ENCODE measurements at places on chromosomes 16 and 17.
A peak's percentile ranks its signal among the peaks of the same experiment; 100 is the strongest.

DNA sequence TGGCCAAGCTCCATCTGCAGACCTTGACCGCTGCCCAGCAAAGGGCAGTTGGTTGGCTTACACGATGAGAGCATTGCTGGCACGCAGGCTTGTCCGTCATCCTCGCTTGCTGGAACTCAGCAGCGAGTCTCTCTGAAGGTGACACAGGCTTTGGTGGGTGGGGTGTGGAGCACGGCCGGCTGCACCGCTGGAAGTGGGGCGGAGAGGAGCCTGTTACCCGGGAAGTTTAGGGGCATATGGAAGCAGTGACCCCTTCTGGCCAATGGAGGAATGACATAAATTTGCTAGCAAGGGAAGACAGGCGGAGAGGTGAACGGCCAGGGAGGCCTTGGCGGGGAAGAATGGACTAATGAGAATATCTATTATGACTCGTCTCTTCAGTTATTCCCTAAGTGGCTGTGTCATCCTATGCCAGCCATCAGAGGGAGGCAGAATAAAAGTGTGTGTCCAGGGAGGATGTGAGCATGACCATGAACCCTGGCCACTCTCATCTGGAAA lies 65.9 kb upstream of the SDK2 start:
- DNase-seq = no peak
- no peak overlapping the region for H3K27ac ChIP-seq
- no peaks in the 10 kb centered on the region for H3K27me3 ChIP-seq
- no peaks in the 10 kb centered on the region for H3K4me1 ChIP-seq

DNA sequence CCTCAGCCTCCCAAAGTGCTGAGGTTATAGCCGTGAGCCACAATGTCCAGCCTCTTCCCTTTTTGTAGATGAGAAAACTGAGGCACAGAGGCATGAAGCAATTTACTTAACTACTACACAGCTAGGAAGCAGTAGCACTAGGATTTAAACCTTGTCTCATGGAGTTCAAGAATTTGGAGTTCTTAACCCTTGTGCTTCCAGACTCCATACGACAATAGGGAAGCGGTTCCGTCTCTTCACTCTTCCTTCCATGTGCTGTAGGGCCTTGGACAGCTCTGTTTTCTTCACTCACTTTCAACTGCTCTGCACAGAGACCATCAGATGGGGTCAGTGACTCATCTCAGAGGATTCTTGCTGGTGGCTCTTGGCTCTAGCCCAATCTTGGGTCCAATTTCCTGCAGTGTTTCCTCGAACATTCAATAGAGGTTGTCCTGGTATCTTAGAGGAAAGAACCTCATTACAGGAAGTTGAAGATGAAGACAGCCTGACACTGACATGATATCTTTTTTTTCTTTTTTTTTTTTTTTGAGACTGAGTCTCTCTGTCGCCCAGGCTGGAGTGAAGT lies 19.3 kb downstream of the ITGAL start:
- no peak overlapping the region for H3K27ac ChIP-seq
- no peaks in the 10 kb centered on the region for H3K36me3 ChIP-seq
- no peak overlapping the region for H3K4me3 ChIP-seq
- no peak for DNase-seq
- H3K4me1 ChIP-seq = no peaks in the 10 kb centered on the region

DNA sequence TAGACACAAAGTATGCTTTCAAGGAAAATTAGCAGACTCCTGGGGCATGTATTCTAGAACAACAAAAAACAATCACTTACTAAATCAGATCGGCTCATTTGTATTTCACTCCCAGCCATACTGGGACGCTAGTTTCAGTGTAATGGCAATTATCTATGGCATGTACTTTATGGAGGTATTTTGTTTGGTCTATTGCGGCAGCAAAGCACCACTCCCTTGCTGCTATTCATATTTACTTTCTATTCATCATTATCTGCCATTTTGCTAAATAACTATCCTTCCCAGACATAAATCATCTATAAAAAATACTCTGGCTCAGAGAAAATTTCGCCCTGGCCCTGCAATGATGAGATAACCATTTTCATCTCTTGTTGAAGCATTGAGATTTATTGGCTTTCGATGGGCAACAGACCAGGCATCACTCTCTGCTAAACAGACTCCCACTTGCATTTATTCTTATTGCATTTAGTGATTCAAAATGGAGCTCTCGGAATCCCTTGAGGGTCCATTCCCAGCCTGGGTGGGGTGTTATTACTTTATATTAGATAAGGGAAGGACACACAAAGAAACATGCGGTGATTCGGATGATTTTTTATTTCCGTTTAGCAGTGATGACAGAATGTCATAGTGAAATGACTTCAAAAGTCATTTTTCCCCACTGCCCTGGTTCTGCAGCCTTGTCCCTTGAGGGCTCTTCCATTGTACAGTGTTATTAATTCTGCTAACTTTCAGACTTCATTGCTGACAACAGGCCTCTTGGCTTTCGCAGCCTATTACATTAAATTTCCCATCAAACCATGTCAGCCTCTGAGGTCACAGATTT lies 225.8 kb downstream of the IRX3 start:
- H3K4me1 ChIP-seq = no peaks in the 10 kb centered on the region
- H3K36me3 ChIP-seq = no peaks in the 10 kb centered on the region
- no peaks in the 10 kb centered on the region for H3K27me3 ChIP-seq
- H3K27ac ChIP-seq = no peak overlapping the region
- H3K4me3 ChIP-seq = no peak overlapping the region

GRCh38 chr17:72226322-72226721 lies 105.5 kb downstream of the SOX9 start:
- H3K27ac ChIP-seq = no peak overlapping the region
- no peak overlapping the region for H3K4me3 ChIP-seq
- no peaks in the 10 kb centered on the region for H3K4me1 ChIP-seq
- H3K36me3 ChIP-seq = no peaks in the 10 kb centered on the region
- no peak for DNase-seq
- H3K27me3 ChIP-seq = no peaks in the 10 kb centered on the region

- peaks cover 4% of the 10 kb centered on the region for H3K27me3 ChIP-seq
- no peaks in the 10 kb centered on the region for H3K4me1 ChIP-seq
- DNase-seq = no peak
- H3K36me3 ChIP-seq = no peaks in the 10 kb centered on the region
- no peak overlapping the region for H3K27ac ChIP-seq
These were observed 50.7 kb downstream of the NT5M start for GRCh38 chr17:17353625-17354484.

DNA sequence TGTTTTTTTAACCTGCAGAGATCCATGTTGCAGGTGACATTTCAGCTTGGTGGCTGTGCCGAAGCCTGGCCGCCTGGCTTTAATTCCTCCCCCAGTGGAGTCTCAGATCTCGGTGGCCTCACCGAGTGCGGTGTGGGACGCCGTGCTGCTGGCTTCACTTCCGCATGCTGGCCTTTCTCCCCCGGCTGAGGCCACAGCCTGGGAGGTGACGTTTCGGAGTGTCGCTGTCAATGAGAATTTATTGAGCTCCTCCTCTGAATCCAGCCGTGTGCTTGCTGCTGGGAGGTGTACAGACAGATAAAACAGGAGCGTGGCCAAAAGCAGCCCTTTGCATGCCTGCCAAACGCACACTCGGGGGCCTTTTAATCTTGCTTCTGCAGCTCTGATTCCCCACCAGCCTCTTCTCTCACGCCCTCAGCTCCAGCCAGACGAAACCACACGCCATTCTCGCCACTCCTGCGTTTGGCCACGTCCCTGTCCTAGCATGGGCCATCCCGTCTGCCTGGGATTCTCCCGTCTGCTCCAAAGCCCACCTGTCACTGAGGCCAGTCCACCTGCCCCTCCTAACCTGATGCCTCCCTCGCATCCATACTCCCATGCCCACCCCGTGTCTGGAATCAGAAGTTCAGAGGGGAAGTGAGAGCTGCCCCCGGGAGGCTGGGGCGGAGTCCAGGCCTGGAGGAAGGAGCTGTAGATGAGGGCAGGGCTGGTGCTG lies 3.6 kb downstream of the GSE1 start:
- peak overlapping the region; percentile 1 for H3K27ac ChIP-seq
- no peaks in the 10 kb centered on the region for H3K27me3 ChIP-seq
- no peak overlapping the region for H3K4me3 ChIP-seq
- DNase-seq = no peak

- peaks cover 8% of the 10 kb centered on the region for H3K4me1 ChIP-seq
- H3K4me3 ChIP-seq = peak overlapping the region; percentile 3
- peak overlapping the region; percentile 90 for H3K27ac ChIP-seq
- no peak for DNase-seq
- H3K36me3 ChIP-seq = peaks cover 36% of the 10 kb centered on the region
These were observed 3.1 kb downstream of the MMP2 start for GRCh38 chr16:55482056-55482455.

- no peak for DNase-seq
- no peak overlapping the region for H3K4me3 ChIP-seq
- no peak overlapping the region for H3K27ac ChIP-seq
- no peaks in the 10 kb centered on the region for H3K36me3 ChIP-seq
These were observed 93.0 kb downstream of the SEC14L1 start for GRCh38 chr17:77233635-77234334.

DNA sequence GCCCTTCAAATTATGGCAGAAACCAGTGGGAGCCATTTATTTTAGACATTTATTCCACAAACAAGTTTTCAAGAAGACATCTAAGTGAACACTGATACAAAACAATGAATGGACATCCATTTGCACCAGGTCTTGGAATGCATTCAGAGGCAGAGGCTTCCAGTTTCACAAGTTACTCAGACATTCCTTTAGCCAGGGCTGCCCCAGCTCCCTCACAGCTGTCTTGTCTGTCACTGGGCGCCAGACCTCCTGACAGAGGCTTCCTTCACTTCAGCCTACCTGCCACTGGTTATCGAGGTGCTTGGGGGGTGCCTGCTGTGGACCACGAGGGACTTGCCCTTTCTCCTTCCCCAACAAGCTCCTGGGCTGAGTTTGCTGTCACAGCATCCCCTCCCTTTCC lies 19.2 kb downstream of the AQP8 start:
- no peak overlapping the region for H3K27ac ChIP-seq
- no peaks in the 10 kb centered on the region for H3K27me3 ChIP-seq
- DNase-seq = peak; percentile 39
- H3K4me3 ChIP-seq = no peak overlapping the region
- H3K36me3 ChIP-seq = peaks cover 41% of the 10 kb centered on the region
- H3K4me1 ChIP-seq = no peaks in the 10 kb centered on the region

- H3K27ac ChIP-seq = peak overlapping the region; percentile 83
- DNase-seq = no peak
- no peaks in the 10 kb centered on the region for H3K36me3 ChIP-seq
- H3K27me3 ChIP-seq = no peaks in the 10 kb centered on the region
- peak overlapping the region; percentile 85 for H3K4me3 ChIP-seq
These were observed 1.3 kb downstream of the MT1X start for GRCh38 chr16:56683424-56684172.

DNA sequence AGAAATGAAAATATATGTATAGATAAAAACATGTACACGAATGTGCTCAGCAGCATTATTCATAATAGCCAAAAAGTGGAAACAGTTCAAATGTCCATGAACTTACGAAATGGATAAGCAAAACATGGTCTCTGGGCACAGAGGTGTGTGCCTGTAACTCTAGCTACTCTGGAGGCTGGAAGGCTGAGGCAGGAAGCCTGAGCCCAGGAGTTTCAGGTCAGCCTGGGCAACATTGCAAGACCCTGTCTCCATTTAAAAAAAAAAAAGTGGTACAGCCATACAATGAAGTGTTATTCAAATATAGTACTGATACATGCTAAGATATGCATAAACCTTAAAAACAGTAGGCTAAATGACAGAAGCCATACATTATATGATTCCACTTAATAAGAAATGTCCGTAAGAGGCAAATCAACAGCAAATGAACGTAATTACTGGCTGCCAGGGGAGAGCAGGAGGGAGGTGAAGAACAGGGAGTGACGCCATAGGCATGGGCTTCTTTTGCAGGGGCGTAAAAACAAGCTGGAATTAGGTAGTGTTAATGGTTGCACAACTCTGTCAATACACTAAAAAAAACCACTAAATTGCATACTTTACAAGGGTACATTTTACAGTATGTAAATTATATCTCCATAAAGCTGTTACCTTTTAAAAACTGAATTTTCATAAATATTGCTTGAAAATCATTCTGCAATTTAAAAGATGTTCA lies 87.2 kb upstream of the PLEKHM1 start:
- DNase-seq = no peak
- H3K4me1 ChIP-seq = no peaks in the 10 kb centered on the region
- H3K36me3 ChIP-seq = no peaks in the 10 kb centered on the region
- H3K4me3 ChIP-seq = no peak overlapping the region

GRCh38 chr17:27414694-27415093 lies 41.6 kb upstream of the KSR1 start:
- H3K4me3 ChIP-seq = no peak overlapping the region
- H3K27ac ChIP-seq = no peak overlapping the region
- no peaks in the 10 kb centered on the region for H3K36me3 ChIP-seq
- DNase-seq = no peak

DNA sequence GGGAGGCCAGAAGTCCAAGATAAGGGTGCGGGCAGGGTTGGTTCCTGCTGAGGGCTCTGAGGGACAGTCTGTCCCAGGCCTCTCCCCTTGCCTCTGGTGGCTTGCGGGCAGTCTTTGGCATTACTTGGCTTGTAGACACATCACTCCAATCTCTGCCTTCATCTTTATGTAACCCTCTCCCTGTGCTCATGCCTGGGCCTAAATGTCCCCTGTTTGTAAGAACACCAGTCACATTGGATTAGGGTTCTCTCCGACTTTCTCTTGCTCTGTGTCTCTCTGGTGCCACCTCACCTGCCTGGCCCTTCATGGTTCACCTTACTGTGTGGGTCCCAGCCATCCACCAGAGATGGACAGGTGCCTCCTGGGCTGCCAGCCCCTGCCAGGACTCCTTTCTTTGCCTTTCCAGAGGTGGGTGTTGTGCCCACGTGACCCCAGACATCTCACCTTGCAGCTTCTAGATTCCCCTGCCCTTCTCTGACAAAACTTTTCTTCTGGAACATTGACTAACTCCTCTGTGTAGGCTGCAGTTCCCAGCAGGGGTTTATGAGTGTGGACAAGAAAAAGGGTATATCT lies 205.8 kb downstream of the MSI2 start:
- H3K4me3 ChIP-seq = no peak overlapping the region
- peaks cover 11% of the 10 kb centered on the region for H3K4me1 ChIP-seq
- no peaks in the 10 kb centered on the region for H3K27me3 ChIP-seq
- DNase-seq = no peak

- no peak for DNase-seq
- H3K27ac ChIP-seq = no peak overlapping the region
- no peaks in the 10 kb centered on the region for H3K36me3 ChIP-seq
- no peaks in the 10 kb centered on the region for H3K4me1 ChIP-seq
These were observed 600.0 kb upstream of the CA10 start for GRCh38 chr17:52758481-52758880.

GRCh38 chr16:75593308-75593707 lies 27.1 kb downstream of the GABARAPL2 start:
- H3K27me3 ChIP-seq = no peaks in the 10 kb centered on the region
- peaks cover 14% of the 10 kb centered on the region for H3K4me1 ChIP-seq
- H3K36me3 ChIP-seq = peaks cover 14% of the 10 kb centered on the region
- DNase-seq = no peak

All from ascending aorta (tissue), 2 donors.